ENCODE measurements at places on chromosomes 16 and 17.
A peak's percentile ranks its signal among the peaks of the same experiment; 100 is the strongest.

- DNase-seq = no peak
These were observed 34.8 kb downstream of the TMEM235 start for GRCh38 chr17:78266231-78266631.

DNA sequence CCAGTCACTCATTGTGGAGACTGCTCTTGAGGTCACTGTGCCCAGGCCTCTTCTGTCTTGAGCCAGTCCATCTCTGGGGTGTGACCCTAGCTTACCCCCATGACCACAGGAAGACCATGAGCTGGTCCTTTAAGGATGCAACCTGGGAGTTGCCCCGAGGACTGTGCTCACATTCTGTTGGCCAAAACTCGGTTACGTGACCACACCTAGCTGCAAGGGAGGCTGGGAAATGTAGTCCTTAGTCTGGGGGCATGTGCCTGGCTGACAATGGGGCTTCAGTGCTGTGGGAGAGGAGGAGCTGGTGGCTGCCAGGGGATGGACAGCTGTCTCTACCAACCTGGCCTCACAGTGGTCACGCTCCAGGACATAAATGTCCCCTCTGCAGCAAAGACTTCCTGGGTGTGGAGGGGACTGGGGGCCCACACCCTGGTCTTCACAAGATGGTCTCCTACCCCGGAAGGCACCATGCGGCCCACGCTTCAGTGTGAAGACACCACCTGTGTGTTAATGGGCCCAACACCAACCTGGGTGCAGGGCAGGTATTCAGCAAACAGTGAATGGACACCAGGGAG is 55.4 kb downstream of the JPH3 start:
- DNase-seq = no peak

- DNase-seq = no peak
These were observed 8.2 kb downstream of the NPTX1 start for GRCh38 chr17:80468242-80468641.

DNA sequence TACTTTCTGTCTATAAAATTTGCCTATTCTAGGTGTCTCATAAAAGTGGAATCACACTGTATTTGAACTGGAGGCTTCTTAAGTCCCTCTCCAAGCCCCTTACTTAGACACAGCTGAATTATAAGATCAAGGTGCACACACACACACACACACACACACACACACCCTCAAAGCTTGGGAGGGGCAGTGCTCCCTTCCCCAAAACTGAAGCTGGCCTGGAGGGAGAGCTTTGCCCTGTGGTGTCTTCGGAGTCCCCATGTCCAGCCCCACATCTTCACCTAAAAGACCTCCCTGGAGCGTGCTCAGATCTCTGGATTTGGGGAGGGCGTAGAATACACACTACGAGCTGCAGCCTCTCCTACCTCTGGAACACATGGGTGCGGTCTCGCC is 828 bp downstream of the EMP2 start:
- peak; percentile 21 for DNase-seq

DNA sequence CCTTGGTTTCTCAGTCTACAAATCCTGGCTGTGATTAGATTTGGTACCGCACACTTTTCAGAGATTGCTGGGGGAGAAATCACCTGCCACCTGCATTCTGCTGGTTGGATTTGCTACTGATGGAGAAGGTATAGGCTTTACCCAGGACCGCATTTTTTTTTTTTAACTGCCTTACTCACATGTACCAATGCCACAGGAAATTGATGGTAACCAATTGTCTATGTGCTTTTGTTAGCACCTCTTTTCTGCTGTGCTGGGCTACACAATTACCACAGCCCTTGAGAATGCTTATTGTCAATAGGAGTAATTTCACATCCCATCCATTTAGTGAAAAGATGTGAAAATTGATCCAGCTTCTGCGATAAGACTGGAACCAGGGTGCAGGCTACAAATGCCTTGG is 74.4 kb upstream of the TANC2 start:
- DNase-seq = no peak

DNA sequence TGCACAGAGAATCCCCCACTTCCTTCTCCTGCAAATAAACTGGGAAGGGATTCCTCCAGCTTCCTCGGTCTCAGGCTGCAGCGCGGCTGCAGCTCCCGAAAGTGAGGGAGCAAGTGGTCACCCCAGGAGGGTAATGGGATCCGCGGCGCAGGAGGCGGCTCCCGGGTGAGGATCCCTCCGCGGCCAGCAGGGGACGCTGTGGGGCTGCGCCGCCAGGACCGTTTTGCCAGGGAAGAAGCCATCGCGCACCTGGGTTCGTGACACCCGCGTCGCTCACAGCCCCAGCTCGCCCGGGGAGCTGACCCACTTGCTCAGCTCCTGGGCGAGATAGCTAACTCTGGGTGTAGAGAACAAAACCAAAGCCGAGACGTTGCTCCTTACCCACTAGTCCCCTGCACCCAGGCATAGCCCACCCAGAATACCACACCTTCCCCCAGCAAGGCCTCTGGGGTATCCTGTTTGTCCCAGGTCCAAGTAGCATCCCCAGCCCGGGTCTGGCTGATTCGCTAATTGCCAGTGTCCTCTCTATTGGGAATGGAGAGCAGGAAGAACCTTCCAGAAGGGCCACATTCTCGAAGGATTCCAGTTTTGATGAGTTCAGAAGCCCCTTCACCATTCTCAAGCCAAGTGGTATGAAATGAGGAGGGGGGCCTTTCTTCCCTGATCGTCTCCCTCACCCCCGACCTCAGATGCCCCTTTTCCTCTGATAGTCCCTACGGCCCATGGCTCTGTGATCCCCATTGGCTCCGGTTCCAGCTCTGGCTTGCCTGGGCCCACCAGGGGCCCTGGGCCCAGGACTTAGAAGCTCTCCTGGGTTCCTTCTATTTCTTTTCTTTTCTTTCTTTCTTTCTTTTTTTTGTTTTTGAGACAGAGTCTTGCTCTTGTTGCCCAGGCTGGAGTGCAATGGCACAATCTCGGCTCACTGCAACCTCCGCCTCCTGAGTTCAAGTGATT is 14.1 kb downstream of the CYGB start:
- no peak for DNase-seq

Measured in DMS79 (cell line).